ENCODE measurements at places on chromosomes 2 and 18. TPM values are rescaled to one million over a fixed set of nuclear protein-coding genes. Genes with fewer than 3 reads are reported as not detected.
A peak's percentile ranks its signal among the peaks of the same experiment; 100 is the strongest.

The MCEE gene
- 23.6 TPM for polyA plus RNA-seq

The PIEZO2 gene
- not detected for polyA plus RNA-seq

The ZAP70 gene
- 219 TPM for polyA plus RNA-seq

The LRP2 gene
- not detected for polyA plus RNA-seq

DNA sequence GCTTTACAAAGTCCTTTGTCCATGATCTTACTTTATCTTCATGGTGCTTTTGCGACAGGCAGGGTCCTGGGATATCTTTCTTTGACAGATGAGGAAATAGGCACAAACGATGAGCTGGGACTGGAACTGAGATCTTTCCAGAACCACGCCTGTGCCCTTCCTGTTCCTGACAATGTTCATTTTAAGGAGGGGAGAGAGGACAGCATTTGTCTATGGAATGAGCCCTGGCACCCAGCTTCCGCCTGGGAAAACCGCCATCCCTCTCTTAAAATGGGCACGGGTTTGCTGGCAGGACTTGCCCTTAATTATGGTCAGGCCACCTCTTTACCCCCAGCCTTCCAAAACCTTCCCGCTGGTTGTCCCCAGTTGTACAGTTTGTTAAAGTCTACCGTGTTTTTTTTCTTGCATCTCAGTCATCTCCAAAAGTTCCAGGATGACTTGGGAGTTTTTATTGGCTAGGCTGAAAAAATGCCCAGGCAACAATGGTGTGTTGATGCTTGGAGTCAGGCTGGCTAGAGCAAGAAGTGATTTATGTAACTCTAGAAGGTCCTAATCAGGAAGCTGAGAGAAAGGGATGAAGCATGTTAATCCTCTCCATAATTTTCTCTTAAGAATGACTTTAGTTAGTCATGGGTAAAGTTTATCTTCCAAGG, 264.9 kb upstream of the EPAS1 start:
- no peak overlapping the region for H3K27ac ChIP-seq
- DNase-seq, result no peak
- H3K27me3 ChIP-seq, result peaks cover 4% of the 10 kb centered on the region
- peaks cover 13% of the 10 kb centered on the region for H3K36me3 ChIP-seq

DNA sequence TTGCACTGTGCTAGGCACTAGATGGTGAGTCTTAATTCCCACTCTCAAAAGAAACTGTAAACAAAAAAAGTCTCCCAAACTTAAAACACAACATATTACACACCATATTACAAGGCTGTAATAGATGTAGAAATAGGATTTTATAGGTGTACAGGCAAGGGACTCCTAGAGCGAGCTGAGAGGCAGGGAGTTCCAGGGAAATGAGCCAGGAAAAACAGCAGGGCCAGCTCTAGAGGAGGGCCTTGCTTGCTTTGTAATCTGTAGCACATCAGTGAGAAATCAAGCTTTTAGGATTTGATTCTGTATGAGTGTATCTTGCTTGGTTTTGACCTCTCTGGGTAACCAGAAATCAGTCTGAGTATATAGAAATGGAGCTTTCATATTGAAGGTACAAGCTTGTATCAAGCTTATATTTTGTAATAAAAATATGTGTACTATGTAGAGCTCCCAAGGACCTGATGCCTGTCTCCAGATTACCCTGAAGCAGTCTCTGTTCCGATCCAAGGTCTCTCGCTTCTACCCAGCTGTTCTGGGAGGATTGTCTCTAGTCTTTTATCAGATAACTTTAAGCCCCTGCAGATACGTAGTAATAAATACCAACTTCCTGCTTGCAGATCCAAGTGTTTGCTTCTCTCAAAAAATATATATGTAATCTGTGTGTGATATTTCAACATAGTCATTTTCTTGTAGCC, 73.0 kb downstream of the MYO1B start:
- H3K27me3 ChIP-seq, result peaks cover 6% of the 10 kb centered on the region
- H3K27ac ChIP-seq, result no peak overlapping the region
- DNase-seq, result no peak
- H3K36me3 ChIP-seq, result no peaks in the 10 kb centered on the region
- H3K4me3 ChIP-seq, result no peak overlapping the region

DNA sequence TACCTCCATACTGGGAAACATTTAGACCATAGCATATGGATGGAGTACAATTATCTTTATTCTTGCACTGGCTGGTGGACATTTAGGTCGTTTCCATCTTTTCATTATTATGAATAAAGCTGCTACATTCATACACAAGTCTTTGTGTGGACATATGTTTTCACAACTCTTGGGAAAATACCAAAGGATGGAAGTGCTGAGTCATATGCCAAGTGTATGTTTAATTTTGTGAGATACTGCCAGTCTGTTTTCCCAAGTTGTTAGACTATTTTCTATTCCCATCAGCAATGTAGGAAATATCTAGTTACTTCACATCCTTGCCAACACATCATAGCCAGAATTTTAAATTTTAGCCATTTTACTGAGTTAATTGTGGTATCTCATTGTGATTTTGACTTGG, 91.5 kb downstream of the GALNT13 start:
- H3K27me3 ChIP-seq, result no peaks in the 10 kb centered on the region
- H3K4me1 ChIP-seq, result no peaks in the 10 kb centered on the region
- H3K27ac ChIP-seq, result no peak overlapping the region

DNA sequence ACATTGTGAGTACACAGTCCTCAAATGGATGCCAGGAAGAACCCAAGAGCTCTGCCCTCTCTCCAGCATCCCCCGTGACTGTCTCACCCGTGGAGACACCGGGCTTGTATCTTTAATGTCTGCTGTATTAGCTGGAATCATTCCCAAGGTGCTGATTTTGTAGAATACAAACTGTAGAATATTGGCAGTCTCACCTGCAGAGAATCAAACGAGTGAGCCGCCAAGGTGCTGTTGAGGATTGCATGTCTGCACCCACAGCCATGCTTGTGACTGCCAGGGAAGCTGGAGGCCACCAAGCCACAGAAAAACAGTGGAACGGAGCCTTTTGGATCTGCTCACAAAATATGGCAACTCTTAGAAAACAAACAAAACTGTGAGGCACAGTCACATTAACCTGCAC, 37.5 kb downstream of the TMEM18 start:
- no peak overlapping the region for H3K4me3 ChIP-seq
- H3K36me3 ChIP-seq, result no peaks in the 10 kb centered on the region
- H3K27me3 ChIP-seq, result no peaks in the 10 kb centered on the region

DNA sequence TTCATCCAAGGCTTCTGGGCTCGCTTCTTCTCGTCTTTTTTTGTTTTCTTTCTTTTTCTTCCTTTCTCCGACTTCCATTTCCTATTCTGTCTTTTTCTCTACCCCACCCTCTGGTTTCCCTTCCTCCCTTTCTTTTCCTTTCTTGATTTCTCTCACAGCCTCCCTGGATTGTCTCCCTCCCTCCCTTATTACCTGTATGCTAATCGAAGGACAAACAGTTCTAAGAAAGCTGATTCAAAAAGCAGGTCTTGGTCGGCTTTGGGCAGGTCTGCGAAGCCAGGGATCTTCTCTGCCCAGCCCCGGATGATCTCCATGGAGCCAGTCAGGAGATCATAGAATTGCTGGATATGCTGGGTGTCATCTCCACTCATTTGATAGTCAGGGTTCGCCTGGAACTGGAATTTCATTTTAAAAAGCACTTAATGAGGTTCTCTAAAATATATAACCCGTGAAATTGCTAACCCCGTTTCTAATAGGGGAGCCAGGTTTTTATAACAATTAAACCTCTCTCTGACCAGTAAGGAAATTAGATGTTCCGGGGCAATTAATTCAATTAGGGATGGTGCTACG, 5.9 kb downstream of the NR4A2 start:
- peak; percentile 35 for DNase-seq
- H3K4me1 ChIP-seq, result peaks cover 50% of the 10 kb centered on the region
- H3K27ac ChIP-seq, result peak overlapping the region; percentile 69
- peaks cover 24% of the 10 kb centered on the region for H3K36me3 ChIP-seq

GRCh38 chr2:227395556-227395955, 7.8 kb upstream of the SCYGR1 start:
- H3K36me3 ChIP-seq, result no peaks in the 10 kb centered on the region
- H3K27ac ChIP-seq, result no peak overlapping the region
- H3K27me3 ChIP-seq, result peaks cover 2% of the 10 kb centered on the region
- H3K4me3 ChIP-seq, result no peak overlapping the region
- no peak for DNase-seq
- H3K4me1 ChIP-seq, result no peaks in the 10 kb centered on the region

DNA sequence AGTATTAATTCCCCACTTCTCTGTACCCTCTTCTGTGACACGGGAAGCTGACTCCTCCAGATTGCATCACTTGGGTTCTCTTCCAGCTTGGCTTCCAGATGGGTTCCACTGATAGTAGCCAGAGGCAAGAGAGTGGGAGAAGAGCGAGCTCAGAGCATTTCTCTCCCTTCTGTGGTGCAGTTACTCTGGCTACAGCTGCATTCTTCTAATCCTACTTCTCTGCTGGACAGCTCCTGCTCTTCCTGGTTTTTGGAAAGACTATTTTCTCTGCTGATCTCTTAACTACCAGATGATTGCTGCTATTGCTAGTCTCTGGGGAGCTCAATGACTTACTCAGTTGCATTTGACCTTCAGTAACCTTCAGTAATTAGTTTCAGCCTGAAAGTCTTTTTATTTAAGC, 187.5 kb upstream of the MAP2 start:
- peaks cover 1% of the 10 kb centered on the region for H3K27me3 ChIP-seq
- no peak overlapping the region for H3K4me3 ChIP-seq
- H3K4me1 ChIP-seq, result no peaks in the 10 kb centered on the region
- DNase-seq, result no peak
- H3K27ac ChIP-seq, result no peak overlapping the region
